Activated CD8-positive, alpha-beta T cell treated with anti-CD3 and anti-CD28 coated beads for 36 hours (primary cell): ENCODE measurements at places on chromosomes 1 and 21.

GRCh38 chr1:73839922-73840321 is 358.1 kb downstream of the LRRIQ3 start:
- no peak overlapping the region for H3K27ac ChIP-seq
- no peaks in the 10 kb centered on the region for H3K27me3 ChIP-seq
- DNase-seq = peak; percentile 33
- H3K4me3 ChIP-seq = no peak overlapping the region
- H3K36me3 ChIP-seq = no peaks in the 10 kb centered on the region
- H3K4me1 ChIP-seq = no peaks in the 10 kb centered on the region

DNA sequence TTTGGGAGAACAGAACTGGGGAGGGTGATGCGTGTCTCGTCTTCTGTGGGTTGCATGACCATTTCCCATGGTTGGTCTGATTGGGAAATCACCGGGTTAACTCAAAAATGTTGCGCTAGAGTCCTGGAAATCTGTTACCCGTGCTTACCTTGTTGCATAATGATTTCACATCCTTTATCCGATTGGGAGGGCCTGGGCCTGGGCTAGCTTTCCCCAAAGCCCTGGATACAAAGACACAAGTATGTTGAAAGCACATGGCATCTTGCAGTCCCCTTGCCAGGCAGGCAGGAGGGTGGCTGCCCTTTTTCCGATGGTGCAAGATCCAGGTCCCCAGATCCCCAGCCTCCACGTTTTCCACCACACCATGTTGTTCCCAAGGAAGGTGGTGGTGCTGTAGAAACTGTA is 582 bp downstream of the TRPM2 start:
- H3K27me3 ChIP-seq = peaks cover 8% of the 10 kb centered on the region
- H3K4me1 ChIP-seq = peaks cover 50% of the 10 kb centered on the region
- peak overlapping the region; percentile 58 for H3K4me3 ChIP-seq
- no peaks in the 10 kb centered on the region for H3K36me3 ChIP-seq

GRCh38 chr1:63691701-63692425 is 82.0 kb upstream of the ROR1 start:
- no peaks in the 10 kb centered on the region for H3K4me1 ChIP-seq
- peak; percentile 46 for DNase-seq
- H3K27ac ChIP-seq = no peak overlapping the region

- no peak overlapping the region for H3K4me3 ChIP-seq
- no peaks in the 10 kb centered on the region for H3K4me1 ChIP-seq
- H3K27ac ChIP-seq = no peak overlapping the region
- no peak for DNase-seq
- no peaks in the 10 kb centered on the region for H3K36me3 ChIP-seq
Observed at GRCh38 chr1:68703921-68704354, 207.1 kb upstream of the DEPDC1 start.
